ENCODE measurements at places on chromosomes 12 and 14.

GRCh38 chr12:84694116-84694515 is 218.5 kb downstream of the SLC6A15 start:
- DNase-seq = no peak

- no peak for DNase-seq
Measured at GRCh38 chr12:89890161-89890560, 181.5 kb upstream of the ATP2B1 start.

DNA sequence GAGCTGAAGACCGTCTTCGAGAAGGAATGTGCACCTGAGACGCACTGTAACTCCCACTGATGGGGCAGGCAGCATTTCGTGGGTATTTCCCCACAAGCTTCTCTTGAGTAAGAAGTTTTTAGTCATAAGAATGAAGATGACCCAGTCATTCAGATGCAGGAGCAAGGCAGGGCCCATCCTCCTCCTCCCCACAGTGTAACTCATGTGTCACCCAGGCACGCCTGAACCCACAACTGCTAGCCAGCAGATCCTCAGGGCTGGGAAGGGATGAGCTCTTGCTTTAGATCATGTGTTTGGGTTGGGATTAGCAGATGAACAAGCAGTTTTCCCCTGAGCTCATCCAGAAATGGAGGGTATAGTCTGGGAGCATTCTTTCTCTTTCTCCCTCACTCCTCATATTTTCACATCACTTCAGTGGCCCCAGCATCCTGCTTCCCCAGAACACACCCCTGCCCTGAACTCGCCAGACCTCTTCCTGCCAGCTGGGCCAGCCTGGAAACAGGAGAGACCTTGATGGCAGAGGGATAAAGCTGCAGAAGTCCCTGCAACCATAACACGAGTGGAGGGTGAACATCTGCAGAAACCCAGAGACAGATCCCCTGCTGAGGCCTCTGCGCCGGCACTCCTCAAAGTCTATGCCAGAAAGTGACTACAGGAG is 73.3 kb downstream of the B4GALNT3 start:
- DNase-seq = no peak

DNA sequence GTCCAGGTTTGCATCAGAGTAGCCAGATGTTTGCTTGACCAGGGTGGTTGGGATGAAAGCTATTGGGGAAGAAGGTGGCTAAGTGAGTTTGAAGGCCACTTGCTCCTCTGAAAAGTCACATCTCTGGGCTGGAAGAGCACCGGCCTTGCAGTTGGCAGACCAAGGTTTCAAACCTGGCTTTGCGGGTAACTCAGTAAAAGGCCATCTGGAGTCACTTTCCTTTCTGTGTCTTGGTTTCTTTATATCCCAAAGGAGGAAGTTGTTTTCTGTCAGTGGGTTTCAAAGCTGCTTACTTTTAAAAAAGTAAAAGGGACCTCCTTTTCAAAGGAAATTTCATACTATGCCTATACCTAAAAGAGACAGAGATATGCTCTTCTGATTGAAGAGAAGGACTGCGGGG is 26.2 kb upstream of the CMA1 start:
- DNase-seq = no peak

DNA sequence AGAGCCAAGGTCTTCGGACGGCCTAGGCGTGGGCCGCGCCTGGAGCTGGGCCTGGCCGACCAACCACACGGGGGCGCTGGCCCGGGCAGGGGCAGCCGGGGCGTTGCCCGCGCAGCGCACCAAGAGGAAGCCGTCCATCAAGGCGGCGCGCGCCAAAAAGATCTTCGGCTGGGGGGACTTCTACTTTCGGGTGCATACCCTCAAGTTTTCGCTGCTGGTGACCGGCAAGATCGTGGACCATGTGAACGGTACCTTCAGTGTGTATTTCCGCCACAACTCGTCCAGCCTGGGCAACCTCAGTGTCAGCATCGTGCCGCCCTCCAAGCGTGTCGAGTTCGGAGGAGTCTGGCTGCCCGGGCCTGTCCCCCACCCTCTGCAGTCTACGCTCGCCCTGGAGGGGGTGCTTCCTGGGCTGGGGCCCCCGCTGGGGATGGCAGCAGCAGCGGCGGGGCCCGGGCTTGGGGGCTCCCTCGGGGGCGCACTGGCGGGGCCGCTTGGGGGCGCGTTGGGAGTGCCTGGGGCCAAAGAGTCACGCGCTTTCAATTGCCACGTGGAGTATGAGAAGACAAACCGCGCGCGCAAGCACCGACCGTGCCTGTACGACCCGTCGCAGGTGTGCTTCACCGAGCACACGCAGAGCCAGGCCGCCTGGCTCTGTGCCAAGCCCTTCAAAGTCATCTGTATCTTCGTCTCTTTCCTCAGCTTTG is 4.4 kb upstream of the SHMT2 start:
- no peak for DNase-seq

GRCh38 chr12:18277196-18277595 is 15.9 kb downstream of the PIK3C2G start:
- no peak for DNase-seq

DNA sequence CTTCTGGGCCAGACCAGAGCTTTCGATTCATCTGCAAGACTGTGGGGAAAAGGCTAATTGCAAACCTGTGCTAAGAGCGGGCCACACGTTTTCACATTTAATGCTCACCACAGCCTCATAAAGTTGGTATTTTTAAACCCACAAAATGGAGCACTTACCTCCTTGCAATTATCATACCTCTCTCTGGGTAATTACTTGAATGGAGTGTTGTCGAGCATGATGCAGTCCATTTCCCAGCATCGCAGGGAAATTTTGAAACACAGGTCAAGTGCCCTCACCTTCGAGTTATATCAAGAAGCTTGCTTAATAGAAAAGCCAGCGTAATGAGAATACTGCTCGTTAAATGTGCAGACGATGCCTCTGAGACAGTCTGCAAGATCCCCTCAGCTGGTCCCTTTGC is 8.8 kb upstream of the IFI27L2 start:
- no peak for DNase-seq

DNA sequence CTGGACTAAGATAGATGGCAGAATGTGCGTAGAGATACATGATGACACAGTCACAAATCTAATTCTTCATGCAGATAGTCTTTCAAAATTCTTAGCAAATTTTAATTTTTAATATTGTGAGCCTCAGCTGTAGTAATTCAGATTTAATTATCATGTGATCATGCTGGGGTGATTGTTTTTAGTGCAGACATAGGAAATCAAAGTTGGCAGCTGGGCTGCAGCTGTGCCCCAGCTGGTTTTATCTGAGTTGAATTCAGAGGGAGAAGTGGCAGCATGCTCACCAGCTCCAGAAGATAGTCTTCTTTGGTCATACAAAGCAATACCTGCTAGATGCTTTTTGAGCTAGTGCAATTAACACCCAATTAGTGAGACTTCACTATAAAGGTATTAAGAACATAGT is 292.9 kb downstream of the RAD51B start:
- no peak for DNase-seq

GRCh38 chr12:74641262-74641661 is 103.6 kb downstream of the ATXN7L3B start:
- DNase-seq = no peak

- DNase-seq = no peak
Measured at GRCh38 chr14:72439707-72440106, 454.2 kb downstream of the DPF3 start.

GRCh38 chr12:112325622-112326207 is 56.5 kb downstream of the HECTD4 start:
- no peak for DNase-seq

GRCh38 chr14:80152166-80152565 is 59.1 kb downstream of the DIO2 start:
- DNase-seq = no peak

DNA sequence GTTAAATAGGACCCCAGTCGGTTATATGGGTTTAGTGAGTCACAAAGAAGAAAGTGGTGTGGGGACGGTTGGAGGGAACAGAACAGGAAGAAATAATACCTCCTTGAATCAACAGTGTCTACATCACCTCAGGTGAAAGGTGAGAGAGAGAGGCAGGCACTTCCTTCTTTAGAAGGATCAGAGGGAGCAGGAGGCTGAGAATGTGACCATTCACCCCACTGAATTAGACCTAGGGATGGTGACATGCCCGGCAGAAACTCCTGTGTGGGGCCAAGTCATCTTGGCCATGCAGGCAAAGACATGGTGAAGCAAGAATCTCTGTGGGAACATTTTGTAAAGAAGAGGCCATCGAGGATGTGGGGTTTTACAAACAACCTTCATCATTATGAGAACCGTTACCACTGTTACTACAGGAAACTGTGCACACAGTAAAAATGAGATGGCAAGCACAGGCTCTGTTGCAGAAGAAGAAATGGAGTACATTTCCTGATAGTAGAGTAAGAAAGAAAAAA is 1196.9 kb downstream of the VRK1 start:
- DNase-seq = no peak

- no peak for DNase-seq
Measured at GRCh38 chr14:68198713-68199495, 379.3 kb downstream of the RAD51B start.

DNA sequence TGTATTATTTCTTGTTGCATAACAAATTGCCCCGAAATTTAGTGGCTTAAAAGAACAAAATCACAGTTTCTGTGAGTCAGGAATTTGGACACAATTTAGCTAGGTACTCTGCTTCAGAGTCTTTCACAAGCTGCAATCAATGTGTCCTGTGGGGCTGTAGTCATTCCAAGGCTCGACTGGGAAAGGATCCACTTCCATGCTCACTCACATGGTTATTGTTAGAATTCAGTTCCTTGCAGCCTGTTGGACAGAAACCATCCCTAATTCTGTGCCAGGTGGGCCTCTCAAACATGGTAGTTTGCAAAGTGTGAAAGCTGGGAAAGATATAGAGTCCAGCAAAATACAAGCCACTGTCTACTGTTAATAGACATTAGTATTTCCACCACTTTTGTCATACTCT is 59.7 kb upstream of the ARID2 start:
- no peak for DNase-seq

All from smooth muscle cell of the brain vasculature (primary cell).